NCI-H1105 treated with DMSO at 0.1 percent for 48 hours (cell line): ENCODE measurements at places on chromosomes 1 and 21.

DNA sequence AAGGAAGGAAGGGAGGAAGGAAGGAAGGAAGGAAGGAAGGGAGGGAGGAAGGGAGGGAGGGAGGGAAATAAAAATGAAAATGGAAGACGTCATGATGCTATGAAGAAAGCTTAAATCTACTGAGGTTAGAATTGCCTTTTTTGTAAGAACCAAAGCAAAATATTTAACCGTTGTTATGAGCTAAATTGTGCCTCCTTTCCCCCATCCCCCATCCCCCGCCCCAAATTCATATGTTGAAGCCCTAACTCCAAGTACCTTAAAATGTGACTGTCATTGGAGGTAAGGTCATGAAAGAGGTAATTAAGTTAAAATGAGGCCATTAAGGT lies 80.1 kb upstream of the CXADR start:
- DNase-seq = no peak

DNA sequence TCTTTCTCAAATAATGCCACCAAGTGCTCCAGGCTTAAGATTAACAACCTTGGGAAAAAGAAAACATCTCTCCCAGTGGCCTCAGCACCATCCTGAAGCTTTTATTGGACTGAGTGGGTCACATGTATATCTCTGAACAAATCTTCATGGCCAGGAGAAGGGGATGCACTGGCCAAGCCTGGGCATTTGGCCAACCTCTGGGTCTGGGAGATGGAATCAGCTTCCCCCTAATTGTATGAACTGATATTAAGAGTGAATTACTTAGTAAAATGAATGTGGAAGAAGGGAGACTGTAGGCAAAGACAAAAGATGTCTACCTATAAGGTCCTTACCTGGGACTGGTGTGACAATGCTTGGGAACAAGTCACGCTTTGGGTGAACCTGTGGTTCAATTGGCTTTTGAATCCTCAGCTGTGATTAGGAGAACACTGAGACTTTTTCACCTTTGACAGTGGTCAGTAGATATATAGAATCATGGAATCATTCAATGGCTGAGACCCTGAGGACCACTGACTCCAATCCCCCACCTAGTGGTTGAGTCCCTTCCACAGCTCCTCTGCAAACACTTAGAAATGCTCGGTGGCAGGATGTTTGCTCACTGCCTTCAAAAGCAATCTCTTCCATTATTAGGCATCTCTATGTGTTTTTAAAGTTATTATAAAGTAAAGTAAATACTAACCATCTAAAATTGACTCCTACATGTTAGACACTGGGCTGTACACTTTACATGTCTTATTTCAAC lies 102.6 kb upstream of the ATP1A1 start:
- DNase-seq = no peak

DNA sequence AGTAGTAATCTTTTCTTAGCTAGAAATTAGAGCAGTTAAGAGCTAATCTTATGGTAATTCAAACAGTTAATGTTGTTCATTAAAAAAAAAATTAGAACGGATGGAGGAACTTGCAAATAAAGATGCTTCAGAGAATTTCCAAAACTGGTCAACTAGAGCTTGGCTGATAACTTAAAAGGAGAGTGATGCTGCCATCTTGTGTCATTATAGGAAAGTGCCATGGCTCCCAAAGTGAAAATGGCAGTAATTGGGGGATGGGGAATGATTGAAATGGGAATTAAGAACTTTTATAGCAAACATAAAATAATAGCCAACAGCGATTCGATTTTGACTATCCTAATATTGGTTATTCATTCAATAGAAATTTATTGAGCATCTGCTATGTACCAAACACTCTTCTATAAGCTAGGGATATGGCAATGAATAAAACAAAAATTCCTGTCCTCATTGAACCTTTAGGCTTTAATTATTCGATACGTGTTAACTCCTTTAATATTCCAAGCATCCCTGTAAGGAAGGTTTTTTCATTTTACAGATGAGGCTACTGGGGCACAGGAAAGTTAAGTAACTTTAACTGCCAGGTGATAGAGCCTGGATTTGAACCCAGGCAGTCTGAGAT lies 5.7 kb upstream of the PLPP3 start:
- DNase-seq = peak; percentile 75

GRCh38 chr1:231407547-231408396 lies 14.3 kb downstream of the EGLN1 start:
- DNase-seq = no peak

DNA sequence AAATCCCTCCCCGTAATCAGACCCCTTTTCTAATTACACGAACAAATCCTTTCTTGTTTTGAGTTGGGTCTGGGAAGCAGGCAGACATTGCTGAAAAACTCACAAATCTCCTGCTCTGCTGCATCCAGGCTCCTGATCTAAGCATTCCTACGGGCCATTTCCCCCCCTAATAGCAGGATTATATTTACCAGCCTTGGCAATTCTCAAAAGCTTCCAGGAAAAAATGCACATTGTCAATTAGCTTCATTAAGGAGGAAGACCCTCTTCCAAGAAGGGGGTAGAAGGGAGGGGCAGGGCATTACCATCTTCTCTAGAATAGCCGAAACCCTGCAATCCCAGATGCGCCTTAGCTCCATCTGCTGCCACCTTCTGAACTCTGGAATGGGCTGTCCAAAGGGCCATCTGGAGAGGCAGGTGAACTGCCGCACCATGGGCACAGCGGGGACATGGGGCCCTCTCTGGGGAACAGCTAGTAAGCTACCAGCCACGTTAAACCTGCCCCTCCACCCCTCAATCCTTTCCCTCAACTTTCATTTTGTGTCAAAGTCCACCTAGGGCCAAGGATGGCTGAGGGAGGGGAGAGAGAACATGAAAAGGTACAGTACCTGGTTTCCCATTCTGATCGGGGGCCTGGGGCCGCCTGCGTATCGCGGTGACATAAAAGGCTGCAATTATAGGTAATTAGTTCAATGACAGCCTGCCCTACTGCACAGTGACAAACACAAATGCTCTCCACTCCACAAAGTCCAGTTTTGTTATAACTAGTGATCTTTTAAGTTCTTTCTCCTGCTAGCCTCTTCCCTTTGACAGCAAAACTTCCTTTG lies 56.8 kb downstream of the MRPL37 start:
- DNase-seq = peak; percentile 80

- DNase-seq = no peak
Measured at GRCh38 chr21:45228171-45228641, 59.5 kb downstream of the POFUT2 start.

GRCh38 chr1:76867342-76868130 lies at the start of gene ST6GALNAC5:
ST6GALNAC5 (plus strand) TSS chr1:76867480.
- no peak for DNase-seq

DNA sequence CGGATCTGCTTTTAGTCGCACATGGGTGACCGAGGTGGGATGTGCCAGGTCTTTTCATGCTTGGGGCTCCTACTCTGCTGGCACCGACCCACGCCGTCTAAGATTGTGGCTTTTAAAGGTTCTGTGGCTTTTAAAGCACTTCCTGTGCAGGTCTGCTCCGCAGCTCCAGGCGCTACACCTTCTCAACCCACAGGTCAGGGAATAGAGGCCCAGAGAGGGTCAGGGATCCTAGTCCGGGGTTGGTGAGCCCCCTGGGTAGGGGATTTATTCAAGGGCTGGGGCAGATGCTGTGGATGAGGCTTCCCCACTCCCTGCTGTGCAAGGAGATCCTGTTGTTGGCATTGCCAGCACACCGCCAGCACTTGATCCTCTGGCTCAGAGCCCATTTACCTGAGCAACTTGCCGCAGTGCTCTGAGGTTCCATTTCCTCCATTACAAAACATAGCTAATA lies 212.8 kb upstream of the RAB4A start:
- DNase-seq = peak; percentile 65

GRCh38 chr1:160916666-160917065 lies 31.7 kb upstream of the ITLN1 start:
- DNase-seq = no peak

DNA sequence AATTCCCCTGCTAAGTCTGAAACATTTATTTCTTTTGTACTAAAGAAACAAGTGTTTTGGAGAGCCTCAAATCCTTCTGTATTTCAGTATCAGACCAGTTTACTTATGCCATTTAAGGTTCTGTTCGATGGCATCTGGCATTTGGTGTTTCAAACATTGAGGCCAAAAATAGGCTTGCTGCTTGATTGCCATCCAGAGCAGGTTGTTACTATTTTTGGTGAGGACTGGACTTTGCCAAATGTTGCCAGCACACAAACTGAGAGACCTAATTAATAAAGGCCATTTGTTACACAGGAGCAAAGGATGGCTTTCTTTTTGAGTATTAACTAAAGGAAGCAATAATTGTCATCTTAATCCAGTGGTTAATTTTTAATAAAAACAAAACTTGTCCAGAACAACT lies 26.2 kb downstream of the VPS45 start:
- no peak for DNase-seq

GRCh38 chr1:192866241-192866868 lies 57.5 kb downstream of the RGS2 start:
- no peak for DNase-seq

GRCh38 chr1:11422686-11423085 lies 56.3 kb upstream of the DISP3 start:
- DNase-seq = no peak

- no peak for DNase-seq
Measured at GRCh38 chr1:196418772-196419171, 189.5 kb downstream of the KCNT2 start.

- DNase-seq = no peak
Measured at GRCh38 chr1:9078752-9079500, 9.5 kb upstream of the SLC2A5 start.

DNA sequence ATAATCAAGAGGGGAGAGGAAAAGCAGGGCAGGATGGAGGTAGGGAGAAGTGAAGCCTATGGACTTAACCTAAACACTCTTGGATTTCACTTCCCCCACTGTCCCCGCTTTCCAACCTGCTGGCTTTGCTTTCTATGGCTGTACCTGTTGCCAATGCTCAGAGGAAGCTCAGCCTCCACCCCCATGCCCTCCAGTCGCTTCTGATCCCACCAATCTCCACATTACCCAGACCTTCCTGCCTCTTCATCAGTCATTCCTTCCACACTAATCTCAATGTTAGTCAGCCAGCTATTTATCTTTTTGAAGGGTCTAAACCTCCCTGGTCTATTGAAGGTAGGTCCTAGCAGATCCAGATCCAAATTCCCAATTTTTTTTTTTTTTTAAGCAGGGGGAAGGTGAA lies 24.1 kb downstream of the ERI3 start:
- DNase-seq = no peak

GRCh38 chr1:109910963-109911798 lies 532 bp downstream of the CSF1 start:
- DNase-seq = peak; percentile 25

DNA sequence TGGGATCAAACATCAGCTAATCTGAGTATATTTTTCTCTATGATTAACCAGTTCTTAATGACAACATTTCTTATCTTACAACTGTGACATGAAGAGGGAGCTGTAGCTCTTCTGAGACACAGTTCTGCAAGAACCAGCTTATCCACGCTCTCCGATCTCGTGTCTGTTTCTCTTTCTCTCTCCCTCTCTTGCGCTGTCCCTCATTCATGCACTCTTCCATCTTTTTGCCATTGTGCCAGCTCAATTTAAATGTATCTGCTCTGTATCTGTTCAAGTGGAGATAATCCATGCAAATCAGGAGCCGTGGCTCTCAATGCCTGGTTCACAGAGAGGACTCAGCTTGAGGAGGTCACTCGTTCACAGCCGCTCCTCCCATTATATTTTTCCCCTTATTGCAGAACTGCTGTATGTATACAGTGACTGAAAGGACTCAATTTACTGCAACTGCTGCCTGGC lies 494.7 kb upstream of the ADGRL2 start:
- peak; percentile 88 for DNase-seq

GRCh38 chr1:29441916-29442668 lies 205.8 kb downstream of the PTPRU start:
- no peak for DNase-seq

- DNase-seq = no peak
Measured at GRCh38 chr1:183891158-183891856, 86.4 kb downstream of the RGL1 start.

GRCh38 chr1:93620841-93621210 lies 60.8 kb downstream of the BCAR3 start:
- DNase-seq = no peak

DNA sequence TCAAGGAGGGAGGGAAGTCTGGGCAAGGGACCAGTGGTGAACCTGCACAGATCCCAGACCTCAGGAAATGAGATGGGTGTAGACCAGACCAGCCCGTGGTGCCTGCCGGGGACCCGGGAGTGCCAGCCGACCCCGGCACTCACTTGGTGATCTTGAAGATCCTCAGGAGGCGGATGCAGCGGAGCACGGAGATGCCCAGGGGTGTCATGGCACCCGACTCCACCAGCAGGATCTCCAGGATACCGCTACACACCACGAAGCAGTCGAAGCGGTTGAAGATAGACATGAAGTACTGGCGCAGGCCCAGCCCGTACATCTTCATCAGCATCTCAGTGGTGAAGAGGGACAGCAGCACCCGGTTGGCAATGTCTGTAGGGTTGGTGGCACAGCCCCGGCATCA lies 34.5 kb downstream of the CACNA1S start:
- no peak for DNase-seq

DNA sequence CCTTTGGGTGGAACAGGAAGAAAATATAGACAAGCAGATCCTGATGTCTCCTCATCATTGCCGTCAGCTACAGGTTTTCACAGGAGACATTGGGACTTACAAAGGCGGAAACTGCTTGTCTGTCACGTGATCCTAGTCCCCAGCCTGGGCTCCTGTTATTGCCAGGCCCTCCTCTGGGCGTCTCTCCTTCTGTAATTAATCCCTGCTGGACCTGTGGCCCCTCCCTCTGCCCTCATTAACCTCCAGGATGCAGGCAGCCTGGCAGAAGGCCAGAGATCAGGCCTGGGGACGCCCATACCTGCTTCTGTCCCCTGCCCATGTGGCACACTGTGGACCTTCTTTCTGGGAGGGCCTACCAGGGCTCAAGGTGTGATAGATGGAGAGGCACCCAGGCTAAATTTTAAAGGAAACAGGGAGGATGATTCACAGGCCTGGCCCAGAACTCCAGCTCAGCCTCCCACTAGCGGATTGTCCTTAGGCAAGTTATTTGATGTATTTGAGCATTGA lies 2.4 kb downstream of the S100A5 start:
- DNase-seq = no peak

GRCh38 chr21:30336596-30336995 lies 898 bp downstream of the KRTAP27-1 start:
- DNase-seq = no peak

GRCh38 chr1:153563991-153564390 lies 1.7 kb downstream of the S100A2 start:
- DNase-seq = no peak

DNA sequence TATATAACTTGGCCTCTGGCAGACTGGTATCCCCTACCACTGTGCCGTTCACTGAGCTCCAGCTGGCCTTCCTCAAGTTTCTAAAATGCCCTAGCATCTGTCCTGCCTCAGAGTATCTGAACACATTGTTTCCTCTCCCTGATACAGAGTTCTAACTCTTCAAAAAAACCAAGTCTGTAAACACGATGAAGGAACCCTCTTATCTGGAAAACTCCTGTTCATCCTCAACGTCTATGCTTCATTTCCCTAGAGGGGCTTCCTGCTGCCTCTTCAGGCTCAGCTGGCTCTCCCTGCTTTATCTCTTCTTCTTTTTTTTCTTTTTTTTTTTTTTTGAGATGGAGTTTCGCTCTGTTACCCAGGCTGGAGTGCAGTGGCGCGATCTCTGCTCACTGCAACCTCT lies 5.6 kb downstream of the BSDC1 start:
- no peak for DNase-seq
